CD4-positive, alpha-beta T cell (primary cell): ENCODE measurements at places on chromosomes 7 and 10.
A peak's percentile ranks its signal among the peaks of the same experiment; 100 is the strongest.

- H3K27me3 ChIP-seq: no peaks in the 10 kb centered on the region
- no peaks in the 10 kb centered on the region for H3K4me1 ChIP-seq
- no peak overlapping the region for H3K27ac ChIP-seq
These were observed 66.8 kb downstream of the PPP1R3C start for GRCh38 chr10:91566115-91566514.

DNA sequence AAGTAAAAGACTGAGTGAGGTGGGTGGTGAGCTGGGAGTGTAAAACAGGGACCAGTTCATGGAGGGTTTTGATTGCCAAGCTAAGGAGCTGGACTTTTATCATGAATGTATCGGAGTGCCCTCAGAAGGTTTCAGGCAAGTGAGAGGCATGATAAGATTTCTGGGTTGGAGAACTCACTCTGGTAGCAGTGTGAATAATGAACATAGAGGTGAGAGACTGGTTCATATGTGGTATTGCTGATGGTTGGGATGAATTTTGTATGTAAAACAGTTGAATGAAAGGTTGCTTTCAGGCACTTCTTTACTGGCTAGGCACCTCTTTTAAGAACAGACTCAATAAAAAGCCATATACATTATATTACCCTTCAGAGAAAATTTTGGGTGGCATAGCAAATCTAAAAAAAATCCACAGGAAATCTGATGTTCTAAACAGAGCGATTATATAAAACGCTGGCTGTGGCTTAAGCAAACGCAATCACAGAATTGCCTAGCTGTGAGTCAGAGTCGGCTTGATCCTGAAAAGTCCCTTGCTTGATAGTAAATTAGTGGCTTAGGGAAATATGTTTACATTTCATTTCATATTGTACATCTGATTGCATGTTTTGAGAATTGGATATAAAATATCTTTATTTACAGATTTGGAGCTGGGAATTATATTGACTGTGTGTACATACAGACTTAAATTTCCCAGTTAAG, 92.9 kb upstream of the HDAC9 start:
- H3K27ac ChIP-seq: no peak overlapping the region
- no peaks in the 10 kb centered on the region for H3K36me3 ChIP-seq
- H3K4me3 ChIP-seq: no peak overlapping the region
- no peaks in the 10 kb centered on the region for H3K4me1 ChIP-seq

DNA sequence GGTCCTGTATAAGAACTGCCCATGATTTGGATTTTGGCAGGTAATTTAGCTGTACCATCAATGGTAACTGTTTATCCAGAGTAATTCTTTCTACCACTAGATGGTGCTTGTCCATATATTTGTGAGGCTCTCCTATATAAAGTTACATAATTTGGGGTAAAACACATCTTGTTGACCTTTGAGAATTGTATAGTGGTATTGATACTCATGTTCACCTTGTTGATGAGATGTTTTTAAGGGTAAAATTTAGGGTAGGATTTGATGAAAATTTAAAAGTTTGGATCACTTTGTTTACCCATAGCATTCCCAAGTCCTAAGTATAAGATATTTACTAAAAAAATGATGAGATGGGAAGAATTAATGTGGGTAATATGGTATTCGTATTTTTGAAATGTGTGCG, 31.6 kb downstream of the ST7 start:
- H3K27ac ChIP-seq: no peak overlapping the region
- no peaks in the 10 kb centered on the region for H3K27me3 ChIP-seq
- no peaks in the 10 kb centered on the region for H3K4me1 ChIP-seq
- H3K36me3 ChIP-seq: no peaks in the 10 kb centered on the region
- H3K4me3 ChIP-seq: no peak overlapping the region

GRCh38 chr7:110283056-110283455, 807.9 kb upstream of the LRRN3 start:
- H3K27ac ChIP-seq: no peak overlapping the region
- H3K4me1 ChIP-seq: no peaks in the 10 kb centered on the region
- no peak for DNase-seq

DNA sequence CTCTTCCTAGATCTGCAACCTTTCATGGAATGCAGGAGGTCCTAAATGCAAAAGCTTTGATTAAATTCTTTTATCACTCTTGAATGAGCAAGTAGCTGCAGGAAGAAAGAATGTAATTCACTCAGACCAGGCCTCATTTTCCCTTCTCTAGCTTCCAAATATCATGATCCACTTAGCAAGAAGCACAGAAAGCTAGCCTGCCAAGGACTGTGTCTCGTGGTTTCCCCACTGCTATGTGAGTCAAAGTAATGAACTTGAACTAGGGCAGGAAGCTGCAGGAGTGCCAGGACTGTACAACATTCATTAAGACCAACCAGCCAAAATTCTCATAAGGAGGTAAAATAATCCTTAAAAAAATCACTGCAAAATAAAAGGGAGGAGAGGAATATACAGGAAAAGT, 379.2 kb downstream of the CALN1 start:
- no peaks in the 10 kb centered on the region for H3K36me3 ChIP-seq
- H3K4me1 ChIP-seq: no peaks in the 10 kb centered on the region
- no peak overlapping the region for H3K4me3 ChIP-seq
- no peak for DNase-seq
- H3K27me3 ChIP-seq: no peaks in the 10 kb centered on the region
- no peak overlapping the region for H3K27ac ChIP-seq

DNA sequence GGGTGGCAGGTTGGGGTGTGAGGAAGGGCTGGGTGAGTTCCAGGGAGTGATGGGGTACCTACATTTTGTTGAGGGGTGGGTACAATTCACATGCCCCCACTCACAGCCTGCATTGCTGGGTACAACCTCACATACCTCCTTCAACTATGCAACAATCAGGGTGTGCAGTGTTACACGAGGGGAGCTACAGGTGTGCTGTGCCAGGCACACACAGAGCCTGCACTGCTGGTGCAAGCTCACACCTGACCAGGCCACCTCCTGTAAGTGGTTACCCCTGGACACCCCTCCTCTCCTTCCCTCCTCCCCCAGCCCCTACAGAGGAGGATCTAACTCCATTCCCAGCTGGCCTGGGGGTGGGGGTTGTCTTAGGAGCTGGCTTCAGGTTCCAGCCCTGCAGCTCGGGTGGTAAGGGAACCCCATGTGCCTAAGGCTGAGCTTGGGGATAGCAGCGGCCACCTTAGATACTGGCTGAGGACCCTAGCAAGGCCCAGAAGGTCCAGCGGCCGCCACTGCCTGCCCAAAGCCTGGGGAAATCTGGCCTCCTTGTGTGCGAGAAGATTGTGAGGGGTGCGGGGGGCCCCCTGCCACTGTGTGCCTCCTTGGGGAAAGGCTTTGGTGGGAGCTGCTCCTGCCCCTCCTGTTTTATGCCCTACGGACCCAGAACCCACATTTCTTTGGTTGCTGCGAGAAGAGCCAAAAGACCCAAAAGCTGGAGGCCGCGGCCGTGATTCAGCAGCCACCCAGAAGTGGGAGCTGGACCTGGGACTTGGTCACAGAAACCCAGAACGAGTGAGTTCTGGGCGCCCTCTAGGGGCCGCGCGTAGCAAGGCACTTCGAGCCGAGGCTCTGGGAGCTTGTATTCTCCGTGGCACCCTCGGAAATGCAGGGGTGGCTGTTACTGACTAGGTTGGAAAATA, 10.8 kb downstream of the TLX1 start:
- H3K4me3 ChIP-seq: no peak overlapping the region
- H3K4me1 ChIP-seq: peaks cover 43% of the 10 kb centered on the region
- no peak overlapping the region for H3K27ac ChIP-seq
- H3K36me3 ChIP-seq: no peaks in the 10 kb centered on the region
- DNase-seq: peak; percentile 80
- peaks cover 99% of the 10 kb centered on the region for H3K27me3 ChIP-seq

- DNase-seq: no peak
- no peaks in the 10 kb centered on the region for H3K36me3 ChIP-seq
- no peaks in the 10 kb centered on the region for H3K27me3 ChIP-seq
- no peak overlapping the region for H3K27ac ChIP-seq
These were observed 84.2 kb downstream of the FANK1 start for GRCh38 chr10:125980521-125981035.

DNA sequence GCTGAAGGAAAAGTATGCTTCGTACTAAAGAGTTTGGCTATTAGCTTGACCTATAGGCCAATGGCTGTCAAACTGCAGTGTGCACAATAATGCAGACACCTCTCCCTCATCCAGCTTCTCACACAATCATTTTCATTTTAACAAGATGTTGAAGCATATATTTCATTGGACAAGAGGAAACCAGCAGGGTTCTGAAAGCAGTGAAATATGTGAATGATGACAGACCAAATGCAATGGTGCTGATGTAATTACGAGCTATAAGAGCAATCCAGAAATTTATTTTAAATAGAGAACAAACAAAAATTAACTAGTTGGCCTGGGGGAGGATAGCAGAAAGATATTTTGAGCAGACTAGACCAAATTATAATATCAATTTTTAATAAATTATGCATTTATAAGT, 331.5 kb upstream of the AKR1E2 start:
- no peak overlapping the region for H3K27ac ChIP-seq
- H3K27me3 ChIP-seq: no peaks in the 10 kb centered on the region
- H3K36me3 ChIP-seq: no peaks in the 10 kb centered on the region
- no peak for DNase-seq

DNA sequence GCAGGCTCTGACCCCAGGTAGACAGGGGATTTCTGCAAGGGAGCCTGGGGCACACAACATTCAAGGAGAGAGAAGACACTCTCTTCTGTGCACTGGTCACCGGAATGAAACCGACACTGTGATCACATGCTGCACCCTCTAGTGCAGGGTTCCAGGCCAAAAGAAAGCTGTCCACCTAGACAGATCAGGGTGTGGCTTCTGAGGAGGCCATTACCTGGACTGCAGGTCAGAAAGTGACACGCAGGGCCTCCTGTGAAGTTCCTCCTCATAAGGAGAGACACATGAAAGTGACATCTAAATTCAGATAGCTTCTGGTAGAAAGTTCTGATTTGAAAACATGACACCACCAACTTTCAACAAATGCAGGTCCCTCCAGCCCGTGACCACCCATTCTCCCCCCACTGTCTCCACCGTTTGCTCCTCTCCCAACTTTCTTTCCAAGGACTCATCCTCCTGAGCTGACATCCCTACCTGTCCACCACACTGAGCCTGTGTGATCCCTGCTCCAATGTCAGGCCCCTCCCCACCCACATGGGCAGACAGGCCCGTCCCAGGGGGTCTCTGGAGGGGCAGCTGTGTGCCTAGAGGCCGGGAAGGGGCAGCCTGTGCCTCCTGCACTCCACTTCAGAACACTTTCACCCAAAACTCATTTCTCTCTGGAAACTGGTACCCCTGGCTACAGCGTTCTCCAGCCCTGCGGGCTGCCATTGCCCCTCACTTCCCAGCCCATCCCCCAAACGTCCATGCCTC, 198.0 kb downstream of the TNS3 start:
- no peaks in the 10 kb centered on the region for H3K4me1 ChIP-seq
- H3K36me3 ChIP-seq: no peaks in the 10 kb centered on the region
- H3K27ac ChIP-seq: no peak overlapping the region
- H3K27me3 ChIP-seq: no peaks in the 10 kb centered on the region

DNA sequence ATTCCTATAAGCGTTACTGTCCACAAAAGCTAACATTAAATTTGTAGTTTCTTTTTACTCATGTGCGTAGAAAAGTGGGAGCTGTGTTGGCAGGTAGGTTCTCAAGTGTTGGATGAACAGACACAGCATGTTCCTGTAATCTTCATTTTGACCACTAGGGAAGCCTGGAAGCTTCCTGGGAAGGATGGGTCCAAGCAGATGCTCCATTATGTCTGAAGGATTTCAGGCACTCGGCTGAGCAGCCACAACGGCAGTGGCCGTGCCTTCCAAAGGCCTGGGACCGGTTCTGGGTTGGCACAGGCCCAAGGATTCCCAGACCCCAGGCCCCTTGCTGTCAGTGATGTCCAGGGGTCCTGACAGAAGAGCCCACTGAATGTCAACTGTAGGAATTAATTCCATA, 386.3 kb downstream of the TNS3 start:
- H3K4me1 ChIP-seq: no peaks in the 10 kb centered on the region
- DNase-seq: no peak
- no peak overlapping the region for H3K27ac ChIP-seq
- no peak overlapping the region for H3K4me3 ChIP-seq
- H3K27me3 ChIP-seq: no peaks in the 10 kb centered on the region

GRCh38 chr7:19464241-19464640, 244.6 kb downstream of the POLR1F start:
- H3K4me3 ChIP-seq: no peak overlapping the region
- no peak for DNase-seq
- no peak overlapping the region for H3K27ac ChIP-seq
- no peaks in the 10 kb centered on the region for H3K4me1 ChIP-seq

DNA sequence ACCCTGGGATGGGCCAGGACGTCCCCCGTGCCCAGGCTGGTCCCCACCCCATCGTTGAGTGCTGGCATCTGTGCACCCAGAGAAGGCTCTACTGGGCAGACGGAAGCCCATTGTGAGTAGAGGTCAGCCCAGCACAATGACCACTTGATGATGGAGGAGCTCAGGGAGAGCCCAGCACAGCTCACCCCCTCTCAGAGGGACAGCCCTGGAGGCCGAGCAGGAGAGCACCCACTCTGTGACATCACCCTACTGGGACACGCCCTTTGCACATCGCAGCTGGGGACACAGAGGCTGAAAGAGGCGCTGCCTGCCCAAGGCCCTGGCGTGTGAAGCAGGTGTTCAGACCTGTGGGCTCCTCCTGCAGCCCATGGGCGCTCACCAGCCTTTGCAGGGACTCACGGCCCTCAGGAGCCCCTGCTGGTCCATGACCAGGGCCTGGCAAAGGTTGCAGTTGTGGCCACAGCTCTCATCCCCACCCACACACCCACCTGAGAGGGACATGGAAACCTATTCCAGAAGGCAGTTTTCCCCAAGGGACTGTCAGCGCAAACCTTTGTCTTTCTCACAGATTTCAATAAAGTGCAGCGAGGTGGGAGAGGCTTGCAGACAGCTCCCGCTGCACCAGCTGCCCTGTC, 67.2 kb upstream of the PPP2R2D start:
- H3K4me3 ChIP-seq: no peak overlapping the region
- H3K4me1 ChIP-seq: no peaks in the 10 kb centered on the region
- DNase-seq: no peak
- no peak overlapping the region for H3K27ac ChIP-seq

- H3K4me3 ChIP-seq: no peak overlapping the region
- no peaks in the 10 kb centered on the region for H3K27me3 ChIP-seq
- no peak for DNase-seq
- no peak overlapping the region for H3K27ac ChIP-seq
- peaks cover 4% of the 10 kb centered on the region for H3K4me1 ChIP-seq
These were observed 68.3 kb downstream of the ITGB1 start for GRCh38 chr10:32889631-32890212.

DNA sequence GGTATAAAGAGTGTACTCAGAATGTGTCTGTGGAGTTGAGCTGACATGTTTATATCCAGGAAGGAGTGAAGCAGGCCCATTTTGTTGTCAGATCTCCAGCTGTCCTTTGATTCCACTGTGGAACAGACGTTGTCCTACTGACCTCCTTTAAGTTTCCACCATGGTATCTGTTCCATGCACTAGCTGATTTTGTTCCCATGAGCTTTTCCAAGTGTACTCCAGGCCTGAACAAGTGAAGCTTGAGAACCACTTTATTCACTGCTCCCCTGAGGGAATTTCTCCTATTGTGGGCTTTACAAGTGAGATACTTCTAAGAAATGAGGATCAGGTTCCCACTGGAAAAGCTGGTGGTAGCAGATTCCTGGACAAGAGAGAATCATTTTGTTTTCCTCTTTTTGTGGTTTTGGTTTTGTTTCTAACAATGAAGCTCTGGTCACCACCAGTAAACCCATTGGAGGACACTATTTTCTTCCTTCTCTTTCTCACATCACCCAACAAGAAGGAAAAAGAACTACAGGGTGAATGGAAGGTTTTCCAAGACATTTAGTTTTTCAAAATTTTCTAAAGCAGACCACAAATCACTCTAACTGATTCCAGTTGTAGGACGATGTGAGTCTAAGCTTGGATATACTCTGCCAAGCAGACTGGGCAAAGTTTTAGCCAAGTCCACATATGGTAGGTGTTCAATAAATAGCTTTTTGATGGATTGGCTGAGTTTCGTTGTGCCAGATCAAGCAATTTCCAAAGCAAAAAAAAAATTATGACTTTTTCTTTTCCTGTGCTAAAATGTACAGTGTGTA, 144.2 kb downstream of the JCAD start:
- H3K4me1 ChIP-seq: no peaks in the 10 kb centered on the region
- peaks cover 2% of the 10 kb centered on the region for H3K27me3 ChIP-seq
- no peak overlapping the region for H3K4me3 ChIP-seq
